WTC11 (cell line): ENCODE measurements at places on chromosomes 7 and 10. TPM values are rescaled to one million over a fixed set of nuclear protein-coding genes. Genes with fewer than 3 reads are reported as not detected.

Gene NEBL
- 8.9 to 10.5 TPM (median 9.7 TPM) in 3 replicates for total RNA-seq

Gene ASZ1
- total RNA-seq = not detected in 3 replicates

Gene ZNF775
- 24.1 to 26.6 TPM (median 25.4 TPM) in 3 replicates for total RNA-seq

Gene INTS1
- total RNA-seq = 143 to 161 TPM (median 150 TPM) in 3 replicates

Gene ODAD2
- 4.1 to 4.3 TPM (median 4.1 TPM) in 3 replicates for total RNA-seq

Gene HHEX
- 4.5 to 4.8 TPM (median 4.8 TPM) in 3 replicates for total RNA-seq

Gene MAP3K8
- 9.8 to 13.8 TPM (median 11.8 TPM) in 3 replicates for total RNA-seq

Gene SRI
- 135 to 141 TPM (median 141 TPM) in 3 replicates for total RNA-seq

Gene ZNF467
- total RNA-seq = 0.70 to 1.2 TPM (median 0.73 TPM) in 3 replicates

Gene SPDYE2
- 0.15 to 0.23 TPM in 2 of 3 replicates, not detected in the other for total RNA-seq

Gene EVX1
- not detected in 3 replicates for total RNA-seq

DNA sequence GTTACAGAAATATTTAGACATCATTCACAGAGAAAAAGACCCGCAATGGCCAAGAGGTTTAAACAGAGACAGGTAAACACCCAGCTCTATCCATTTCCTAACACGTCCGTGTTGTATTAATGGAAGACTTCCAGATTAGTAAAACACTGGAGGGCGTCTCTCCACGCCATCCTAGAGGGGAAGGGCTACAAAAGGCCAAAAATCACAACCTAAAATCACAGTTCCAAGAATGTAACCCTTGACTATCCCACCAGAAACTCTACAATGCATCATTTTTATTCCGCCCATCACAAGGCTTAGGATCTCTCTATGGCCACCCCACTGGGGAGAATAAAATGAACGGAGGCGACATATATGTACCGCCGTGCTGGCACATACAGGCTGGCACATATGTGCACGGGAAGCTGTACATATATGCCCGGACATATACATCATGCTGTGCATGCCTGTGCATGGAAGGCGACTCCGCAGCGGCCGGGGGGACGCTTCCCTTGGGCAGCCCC, 734 bp downstream of the PCLO start:
- H3K36me3 ChIP-seq = no peaks in the 10 kb centered on the region
- peak overlapping the region; percentile 93 for H3K4me3 ChIP-seq
- no peak for DNase-seq
- no peaks in the 10 kb centered on the region for H3K27me3 ChIP-seq
- peaks cover 18% of the 10 kb centered on the region for H3K4me1 ChIP-seq

DNA sequence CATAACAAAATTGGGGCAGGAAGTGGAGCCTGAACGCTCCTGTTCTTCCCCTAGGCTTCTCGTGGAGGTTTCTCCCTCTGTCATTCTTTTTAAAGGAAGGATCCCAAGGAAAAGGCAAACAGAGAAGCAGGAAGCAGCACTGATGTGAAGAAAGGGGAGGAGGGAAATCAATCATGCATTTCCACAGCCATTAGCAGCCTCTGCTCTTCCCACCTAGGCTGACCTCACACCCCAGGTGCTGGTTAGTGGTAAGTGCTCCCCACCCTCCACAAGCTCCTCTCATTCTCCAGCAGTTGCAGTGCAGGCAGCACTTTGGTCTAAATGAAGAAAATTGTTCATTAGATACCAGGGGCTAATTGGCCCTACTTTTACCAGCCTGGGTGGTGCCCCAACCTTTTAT, 2.6 kb downstream of the CRHR2 start:
- DNase-seq = no peak
- peaks cover 46% of the 10 kb centered on the region for H3K4me1 ChIP-seq
- H3K4me3 ChIP-seq = no peak overlapping the region
- H3K36me3 ChIP-seq = no peaks in the 10 kb centered on the region
- H3K27ac ChIP-seq = no peak overlapping the region

DNA sequence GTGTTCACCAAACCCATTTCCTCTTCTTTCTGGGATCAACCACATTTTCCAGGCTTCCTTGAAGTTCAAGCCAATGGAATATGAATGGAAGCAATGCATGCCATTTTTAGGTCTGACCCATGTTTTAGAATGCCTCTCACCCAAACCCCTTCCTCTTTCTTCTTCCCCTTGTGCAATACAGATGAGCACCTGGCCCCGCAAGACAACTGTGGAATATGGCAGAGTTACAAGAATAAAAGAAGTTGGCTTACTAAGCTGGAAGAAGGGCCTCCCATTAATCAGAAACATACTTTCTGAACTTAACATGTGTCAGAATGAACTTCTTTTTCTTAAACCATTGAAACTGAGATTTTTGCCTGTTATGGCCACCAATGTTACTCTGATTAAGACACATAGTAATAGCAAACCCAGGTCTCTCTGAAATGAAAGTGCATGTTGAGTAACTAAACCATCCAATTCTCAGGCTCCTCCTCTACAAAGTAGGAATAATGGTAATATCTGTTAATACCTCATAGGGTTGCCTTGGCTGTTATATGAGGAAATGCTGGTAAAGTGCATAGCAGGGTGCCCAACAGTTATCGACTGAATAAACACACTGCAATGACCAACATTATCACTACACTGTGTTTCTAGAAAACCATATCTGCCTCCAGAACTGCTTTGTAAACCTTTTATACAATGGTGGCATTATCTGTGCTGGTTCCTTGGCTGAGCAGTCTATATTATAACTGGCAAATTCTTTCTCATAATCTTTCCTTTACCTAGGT, 382.2 kb upstream of the NRP1 start:
- H3K27ac ChIP-seq = no peak overlapping the region
- peaks cover 12% of the 10 kb centered on the region for H3K4me1 ChIP-seq
- H3K36me3 ChIP-seq = peaks cover 11% of the 10 kb centered on the region
- no peaks in the 10 kb centered on the region for H3K27me3 ChIP-seq
- H3K4me3 ChIP-seq = no peak overlapping the region
- DNase-seq = no peak

DNA sequence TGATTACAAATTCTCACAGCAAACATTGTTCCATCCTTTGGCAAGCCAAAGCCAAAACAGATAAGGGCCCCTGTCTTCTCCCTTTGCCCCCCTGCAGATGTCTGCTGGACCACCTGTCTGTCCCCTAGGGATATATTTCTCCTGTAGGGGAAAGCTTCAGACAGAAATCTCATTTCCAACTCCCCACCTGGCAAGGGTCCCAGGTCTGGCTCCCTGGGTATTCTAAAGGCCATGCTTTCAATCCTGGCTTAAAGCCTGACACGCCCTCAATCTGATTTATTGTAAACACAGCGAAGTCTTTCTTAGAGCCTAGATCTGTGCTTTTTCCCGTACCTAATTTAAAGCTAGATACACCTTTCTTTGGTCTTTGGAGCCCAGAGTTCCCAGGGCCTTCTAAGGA, 66.1 kb downstream of the KCNMA1 start:
- H3K4me3 ChIP-seq = no peak overlapping the region
- H3K27ac ChIP-seq = no peak overlapping the region
- no peaks in the 10 kb centered on the region for H3K27me3 ChIP-seq
- H3K4me1 ChIP-seq = peaks cover 14% of the 10 kb centered on the region
- DNase-seq = no peak
- peaks cover 3% of the 10 kb centered on the region for H3K36me3 ChIP-seq

DNA sequence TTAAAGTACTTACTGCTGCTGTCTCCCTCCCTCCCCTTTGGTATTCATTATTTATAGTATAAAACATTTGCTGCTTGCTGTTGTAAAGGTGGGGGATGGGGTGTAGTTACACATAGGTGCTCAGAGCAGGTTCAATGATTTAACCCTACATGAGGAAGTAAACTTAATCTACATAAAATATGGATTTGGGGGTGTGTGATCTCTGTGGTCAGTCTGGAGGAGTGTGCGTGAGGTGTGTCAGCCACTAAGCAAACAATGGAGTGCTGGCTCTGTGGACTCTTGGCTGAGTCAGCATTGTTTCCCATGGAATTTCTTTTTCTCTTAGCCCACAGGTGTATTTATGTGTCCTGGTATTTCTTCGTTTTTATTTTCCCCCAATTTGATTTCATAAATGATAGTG, 133.9 kb downstream of the AUTS2 start:
- H3K27me3 ChIP-seq = peaks cover 20% of the 10 kb centered on the region
- H3K27ac ChIP-seq = no peak overlapping the region
- no peak overlapping the region for H3K4me3 ChIP-seq
- peak; percentile 17 for DNase-seq
- H3K4me1 ChIP-seq = peaks cover 44% of the 10 kb centered on the region

- no peak overlapping the region for H3K4me3 ChIP-seq
- H3K27ac ChIP-seq = no peak overlapping the region
- no peak for DNase-seq
- H3K36me3 ChIP-seq = no peaks in the 10 kb centered on the region
- peaks cover 14% of the 10 kb centered on the region for H3K4me1 ChIP-seq
Measured at GRCh38 chr10:62388328-62388727, 14.2 kb downstream of the ZNF365 start.

- peaks cover 8% of the 10 kb centered on the region for H3K4me1 ChIP-seq
- H3K27ac ChIP-seq = no peak overlapping the region
- no peak for DNase-seq
- no peak overlapping the region for H3K4me3 ChIP-seq
Measured at GRCh38 chr10:49093922-49094321, 21.4 kb downstream of the VSTM4 start.

- no peak for DNase-seq
- no peak overlapping the region for H3K27ac ChIP-seq
- H3K27me3 ChIP-seq = no peaks in the 10 kb centered on the region
- no peaks in the 10 kb centered on the region for H3K36me3 ChIP-seq
Measured at GRCh38 chr7:82376739-82377138, 66.8 kb downstream of the CACNA2D1 start.

DNA sequence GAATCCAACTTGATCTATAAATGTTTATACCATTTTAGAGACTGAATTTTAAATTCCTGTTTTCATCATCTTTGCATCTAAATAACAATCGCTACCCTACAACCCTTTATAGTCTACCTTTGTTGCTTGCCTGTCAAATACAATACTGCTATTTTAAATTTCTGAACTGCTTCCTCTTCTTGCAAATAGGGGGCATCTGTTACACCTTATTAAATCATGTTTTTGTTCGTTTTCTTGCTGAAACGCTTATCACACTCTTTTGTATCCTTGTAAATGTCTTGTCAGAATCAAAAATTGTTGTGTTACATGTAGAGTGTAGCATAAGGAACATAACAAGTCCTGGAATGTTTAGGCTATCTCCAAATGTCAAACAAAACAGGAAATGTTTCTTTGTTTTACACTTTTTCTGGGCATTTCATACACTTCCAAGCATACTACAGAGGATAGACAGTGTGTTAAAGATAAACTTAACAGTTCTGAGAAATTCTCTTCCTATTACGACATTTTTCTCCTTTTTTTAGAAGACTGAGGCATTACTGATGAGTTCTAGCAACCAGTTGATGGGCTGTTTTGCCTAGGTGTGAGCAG, 281.3 kb downstream of the GPR158 start:
- peaks cover 39% of the 10 kb centered on the region for H3K4me1 ChIP-seq
- H3K27me3 ChIP-seq = no peaks in the 10 kb centered on the region
- H3K4me3 ChIP-seq = peak overlapping the region; percentile 29
- peak overlapping the region; percentile 72 for H3K27ac ChIP-seq

GRCh38 chr7:151306860-151307259, 34.8 kb upstream of the NUB1 start:
- H3K27ac ChIP-seq = no peak overlapping the region
- H3K27me3 ChIP-seq = peaks cover 13% of the 10 kb centered on the region
- H3K4me1 ChIP-seq = peaks cover 14% of the 10 kb centered on the region
- H3K4me3 ChIP-seq = no peak overlapping the region

GRCh38 chr10:16835228-16835627, 18.0 kb upstream of the RSU1 start:
- no peaks in the 10 kb centered on the region for H3K27me3 ChIP-seq
- H3K36me3 ChIP-seq = no peaks in the 10 kb centered on the region
- H3K4me3 ChIP-seq = no peak overlapping the region
- no peak overlapping the region for H3K27ac ChIP-seq
- no peak for DNase-seq

GRCh38 chr10:5361966-5362365, 2.8 kb upstream of the UCN3 start:
- H3K4me1 ChIP-seq = no peaks in the 10 kb centered on the region
- no peak for DNase-seq
- H3K27ac ChIP-seq = no peak overlapping the region
- H3K36me3 ChIP-seq = no peaks in the 10 kb centered on the region
- no peaks in the 10 kb centered on the region for H3K27me3 ChIP-seq

DNA sequence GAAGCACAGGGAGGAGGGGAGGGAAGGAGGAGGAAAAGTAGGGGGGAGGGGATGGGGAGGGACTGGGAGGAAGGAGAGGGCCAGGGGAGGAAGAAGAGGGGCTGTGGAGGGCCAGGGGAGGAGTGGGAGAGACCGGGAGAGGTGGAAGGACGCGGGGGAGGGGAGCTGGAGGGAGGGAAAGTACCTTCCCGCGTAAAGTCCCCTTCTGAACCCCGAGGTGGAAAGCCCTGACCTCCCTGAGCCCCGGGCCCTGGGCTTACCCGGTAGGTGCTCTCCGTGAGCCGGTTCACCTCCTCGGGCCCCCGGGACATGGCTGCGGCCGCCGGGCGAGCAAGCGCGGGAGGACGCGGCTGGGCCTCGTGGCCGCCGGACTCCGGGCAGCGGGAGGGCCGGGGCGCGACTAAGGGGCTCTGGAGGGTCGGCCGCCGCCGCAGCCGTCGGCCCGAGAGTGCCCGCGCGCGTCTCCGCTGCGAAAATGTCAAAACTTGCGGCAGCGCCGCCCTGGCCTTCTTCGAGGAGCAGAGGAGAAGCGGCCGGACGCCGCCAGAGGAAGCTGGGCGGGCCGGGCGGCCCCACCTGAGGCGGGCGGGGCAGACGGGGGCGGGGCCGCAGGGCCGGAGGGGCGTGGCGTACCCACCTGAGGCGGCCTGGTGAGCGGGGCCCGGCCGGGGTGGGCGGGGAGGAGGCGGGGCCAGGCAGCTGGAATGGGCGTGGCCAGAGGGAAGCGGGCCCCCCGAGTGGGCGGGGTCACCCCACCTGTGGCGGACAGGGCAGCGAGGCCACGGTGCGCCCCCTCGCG, at the start of gene BAIAP2L1:
Gene BAIAP2L1, minus strand, starts transcription at position 549 of the 799 bp plus-strand sequence. Its CDS starts 238 bp downstream, at position 311.
- H3K36me3 ChIP-seq = no peaks in the 10 kb centered on the region
- H3K4me3 ChIP-seq = peak within 1 kb of the TSS; percentile 84
- peak; percentile 98 for DNase-seq
- peaks cover 36% of the 10 kb centered on the region for H3K4me1 ChIP-seq

DNA sequence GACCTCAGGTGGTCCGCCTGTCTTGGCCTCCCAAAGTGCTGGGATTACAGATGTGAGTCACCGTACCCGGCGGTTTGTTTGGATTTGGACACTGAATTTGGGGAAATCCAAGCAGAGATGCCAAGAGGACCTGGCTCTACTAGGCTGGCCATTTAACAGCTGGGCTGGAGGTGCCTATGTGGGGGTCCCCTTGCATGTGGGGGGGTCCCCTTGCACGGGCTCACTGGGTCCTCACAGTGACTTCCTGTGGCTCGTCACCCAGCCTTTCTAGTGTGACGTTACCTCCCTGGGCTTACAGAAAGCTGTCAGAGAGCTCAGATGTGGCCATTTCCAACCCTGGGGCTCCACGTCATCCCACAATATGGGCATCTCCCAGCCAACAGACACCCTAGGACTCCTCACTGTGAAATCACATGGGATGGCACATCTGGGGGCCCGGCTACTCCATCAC, 49.3 kb upstream of the GNA12 start:
- no peaks in the 10 kb centered on the region for H3K27me3 ChIP-seq
- DNase-seq = no peak
- H3K27ac ChIP-seq = no peak overlapping the region
- peaks cover 2% of the 10 kb centered on the region; the same call in 1 of the 2 replicates for H3K36me3 ChIP-seq

GRCh38 chr10:570628-571163, 118.8 kb downstream of the DIP2C start:
- H3K4me1 ChIP-seq = peaks cover 24% of the 10 kb centered on the region
- no peaks in the 10 kb centered on the region for H3K27me3 ChIP-seq
- no peak overlapping the region for H3K4me3 ChIP-seq
- H3K36me3 ChIP-seq = no peaks in the 10 kb centered on the region
